ENCODE measurements at places on chromosomes 4 and X.

- no peak for DNase-seq
These were observed 53.2 kb downstream of the FAM9B start for GRCh38 chrX:8980756-8981155.

- no peak for DNase-seq
These were observed 56.6 kb downstream of the AMELX start for GRCh38 chrX:11349661-11350337.

GRCh38 chr4:47498899-47499298 is 13.8 kb downstream of the ATP10D start:
- DNase-seq = no peak

DNA sequence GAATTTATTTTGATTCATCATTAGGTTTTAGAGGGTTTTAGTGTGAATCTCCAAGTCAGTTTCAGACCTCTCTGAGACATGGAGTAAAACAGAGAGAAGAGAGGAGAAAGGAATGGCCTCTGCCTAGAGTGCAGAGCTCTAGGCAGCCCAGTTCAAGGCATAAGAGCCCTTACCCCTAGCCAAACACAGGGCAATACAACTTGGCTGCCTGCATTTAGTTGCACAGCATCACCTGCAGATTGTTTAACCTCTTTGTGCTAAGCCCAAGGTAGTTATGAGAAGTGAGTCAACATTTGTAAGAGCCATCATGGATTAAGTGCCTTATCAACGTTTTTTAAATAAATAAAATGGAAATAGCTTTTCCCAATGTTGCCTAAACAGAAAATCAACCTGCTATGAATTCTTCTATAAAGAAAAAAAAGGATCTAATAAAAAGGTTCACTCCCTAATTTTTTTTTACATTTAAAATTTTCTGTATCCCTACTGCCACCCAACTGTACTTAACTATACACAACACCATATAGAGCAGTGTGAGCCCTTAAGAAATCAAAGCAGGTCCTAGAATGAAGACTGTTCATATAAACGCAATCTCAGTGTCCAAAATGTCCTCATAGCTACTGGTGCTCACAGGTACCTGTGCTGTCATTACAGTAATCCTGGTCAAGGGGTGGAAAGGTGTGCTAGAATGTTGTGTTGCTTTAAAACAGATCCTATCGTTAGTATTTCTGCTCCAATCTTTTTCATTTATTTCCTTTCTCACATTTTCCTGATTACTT is 36.0 kb downstream of the PF4 start:
- no peak for DNase-seq

DNA sequence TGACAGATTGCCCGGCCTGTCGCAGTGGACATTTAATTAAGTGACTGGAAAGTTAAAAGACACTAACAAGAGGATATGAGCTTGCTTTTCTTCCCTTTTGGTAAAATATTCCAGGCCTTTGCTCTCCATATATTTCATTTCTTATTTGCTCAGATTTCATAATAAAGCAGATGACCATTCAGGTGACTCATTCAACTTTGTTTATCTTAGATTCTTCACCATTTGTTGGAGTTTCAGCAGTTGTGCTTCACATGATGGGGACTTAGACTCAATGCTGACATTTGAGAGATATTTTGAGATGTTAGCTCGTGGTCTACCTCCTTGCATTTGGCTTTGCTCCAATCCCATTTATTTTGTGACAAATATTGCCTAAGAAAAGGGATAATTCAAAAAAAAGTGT is 312.2 kb downstream of the ARHGAP24 start:
- no peak for DNase-seq

DNA sequence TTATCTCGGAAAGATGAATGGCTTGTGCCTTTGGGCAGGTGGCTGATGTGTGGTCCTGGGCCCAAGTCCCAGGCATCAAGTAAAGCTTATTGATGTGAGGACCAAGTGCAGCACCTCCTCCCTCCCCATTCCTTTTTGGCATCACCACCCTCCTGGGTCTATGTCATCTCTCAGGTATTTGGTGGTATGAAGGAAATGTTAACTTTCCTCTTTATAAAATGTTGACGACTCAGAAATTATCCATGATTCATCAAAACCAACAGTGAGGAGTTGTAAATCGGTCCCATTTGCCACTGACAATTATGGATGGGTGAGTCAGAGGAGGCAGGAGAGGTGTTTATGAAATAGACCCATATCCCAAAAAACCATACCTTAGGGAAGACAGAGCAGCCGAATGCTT is 229.4 kb upstream of the GATB start:
- DNase-seq = no peak

DNA sequence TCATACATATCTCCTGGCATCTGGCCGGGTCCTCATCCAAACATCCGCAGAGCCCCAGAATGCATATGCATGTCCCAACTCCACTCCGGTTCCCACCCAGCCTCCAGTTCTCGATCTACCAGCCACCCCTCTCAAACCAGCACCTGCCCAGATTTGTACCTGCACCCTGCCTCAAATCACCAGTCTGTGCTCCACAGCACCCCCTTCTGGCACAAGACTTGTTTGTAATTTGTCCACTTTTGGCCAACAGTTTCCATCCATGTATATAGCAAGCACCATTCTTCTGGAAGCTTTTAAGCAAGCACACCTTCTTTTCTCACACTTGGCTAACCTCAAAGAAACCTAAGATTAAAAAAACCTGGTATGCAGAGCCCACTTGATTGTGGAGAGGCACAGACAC is 644.1 kb downstream of the MID1IP1 start:
- peak; percentile 39 for DNase-seq

DNA sequence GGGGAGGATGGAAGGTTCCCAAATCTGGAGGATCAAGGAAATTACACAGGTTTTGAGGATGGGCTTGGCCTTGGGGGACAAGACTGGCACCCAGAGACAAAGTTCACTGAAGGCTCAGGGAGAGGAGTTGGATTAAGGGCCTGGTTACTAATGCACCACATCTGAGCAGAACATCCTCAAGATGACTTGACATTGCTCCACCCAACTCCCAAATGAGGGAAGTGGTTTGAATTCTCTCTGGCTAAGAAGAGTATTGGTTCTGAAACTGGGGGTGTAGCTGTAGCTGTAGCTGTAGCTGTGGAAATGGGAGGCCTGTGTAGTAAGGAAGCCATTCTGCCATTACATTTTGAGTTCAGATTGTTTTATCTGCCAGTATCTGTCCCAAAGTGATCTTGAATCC is 129.4 kb downstream of the RASL11B start:
- no peak for DNase-seq

- no peak for DNase-seq
These were observed 2.9 kb downstream of the PF4 start for GRCh38 chr4:73978886-73979285.

DNA sequence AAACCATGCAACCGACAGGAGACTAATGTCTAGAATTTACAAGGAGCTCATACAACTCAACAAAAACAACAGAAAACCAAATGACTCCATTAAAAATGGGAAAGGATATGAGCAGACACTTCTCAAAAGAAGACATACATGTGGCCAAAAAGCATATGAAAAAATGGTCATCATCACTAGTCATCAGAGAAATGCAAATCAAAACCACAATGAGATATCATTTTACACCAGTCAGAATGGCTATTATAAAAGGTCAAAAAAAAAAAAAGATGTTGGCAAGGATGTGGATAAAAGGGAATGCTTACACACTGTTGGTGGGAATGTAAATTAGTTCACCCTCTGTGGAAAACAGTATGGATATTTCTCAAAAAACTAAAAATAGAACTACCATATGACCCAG is 50.5 kb upstream of the CHRDL1 start:
- no peak for DNase-seq

DNA sequence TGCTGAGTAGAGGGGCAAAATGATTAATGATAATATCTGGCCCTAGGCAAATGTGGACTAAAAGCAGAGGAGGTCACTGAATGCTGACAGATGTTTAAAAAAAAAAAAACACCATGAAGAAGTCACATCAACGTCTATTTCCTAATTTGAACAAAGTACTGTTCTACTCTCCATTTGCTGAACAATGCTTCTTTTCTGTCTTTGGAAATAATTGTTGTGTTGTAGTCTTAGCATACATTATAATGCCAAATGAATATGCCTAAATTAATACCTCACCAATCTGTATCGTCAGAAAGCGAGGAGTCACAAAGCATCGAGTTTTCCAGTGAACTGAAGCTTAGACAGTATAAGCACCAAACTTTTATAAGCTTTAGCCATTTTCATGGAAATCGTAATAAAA is 140.9 kb upstream of the JADE1 start:
- no peak for DNase-seq

DNA sequence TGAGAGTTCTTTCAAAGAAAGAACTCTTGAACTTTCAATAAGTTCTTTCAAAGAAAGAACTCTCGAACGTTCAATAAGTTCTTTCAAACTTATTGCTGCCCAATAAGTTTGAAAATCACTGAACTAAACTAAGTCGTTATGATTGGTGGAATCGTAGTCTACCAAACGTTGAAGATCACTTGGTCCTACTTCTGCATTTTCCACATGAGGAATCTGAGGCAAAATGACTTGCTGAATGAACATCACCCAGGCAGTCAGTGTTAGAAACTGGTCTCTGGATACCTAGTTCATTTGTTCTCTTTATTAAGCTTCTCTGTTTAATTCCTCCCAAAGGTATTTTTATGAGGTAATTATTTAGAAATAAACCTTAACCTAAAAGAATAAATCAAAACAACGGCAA is 7.1 kb upstream of the CNOT6L start:
- DNase-seq = no peak

- DNase-seq = no peak
These were observed 23.4 kb upstream of the HTRA3 start for GRCh38 chr4:8245884-8246833.

GRCh38 chr4:141999446-142000143 is 363.2 kb downstream of the IL15 start:
- DNase-seq = no peak

- DNase-seq = no peak
These were observed 22.3 kb downstream of the RAP1GDS1 start for GRCh38 chr4:98283219-98284189.

DNA sequence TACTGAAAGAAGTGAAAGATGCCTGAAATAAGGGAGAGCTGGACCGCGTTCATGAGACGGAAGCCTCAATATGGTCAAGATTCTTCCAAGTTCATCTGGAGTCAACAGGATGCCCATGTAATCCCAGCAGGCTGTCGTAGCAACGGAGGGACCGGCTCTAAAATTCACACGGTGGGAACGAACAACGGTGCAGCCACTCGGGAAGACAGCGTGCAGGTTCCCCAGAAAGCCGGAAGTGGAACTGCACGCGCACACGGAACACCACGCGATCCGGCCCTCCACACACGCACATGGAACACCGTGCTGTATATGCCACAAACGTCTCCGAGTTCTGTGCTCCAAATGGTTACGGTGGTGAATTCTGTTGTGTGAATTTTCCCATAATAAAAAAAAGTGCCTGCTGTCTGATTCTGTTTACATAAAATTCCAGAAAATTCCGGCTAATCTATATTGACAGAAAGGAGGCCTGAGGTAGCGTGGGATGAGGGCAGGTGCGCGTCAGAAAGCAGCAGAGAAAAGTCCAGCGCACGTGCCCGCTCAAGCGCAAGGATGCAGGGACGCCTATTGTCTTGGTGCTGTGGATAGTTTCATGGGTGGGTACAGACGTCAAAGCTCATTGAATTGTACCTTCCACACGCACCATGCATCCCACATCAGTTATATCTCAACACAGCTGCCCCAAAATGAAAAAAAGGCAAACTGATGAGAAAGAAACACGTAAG is 31.2 kb downstream of the PPP2R3B start:
- no peak for DNase-seq

DNA sequence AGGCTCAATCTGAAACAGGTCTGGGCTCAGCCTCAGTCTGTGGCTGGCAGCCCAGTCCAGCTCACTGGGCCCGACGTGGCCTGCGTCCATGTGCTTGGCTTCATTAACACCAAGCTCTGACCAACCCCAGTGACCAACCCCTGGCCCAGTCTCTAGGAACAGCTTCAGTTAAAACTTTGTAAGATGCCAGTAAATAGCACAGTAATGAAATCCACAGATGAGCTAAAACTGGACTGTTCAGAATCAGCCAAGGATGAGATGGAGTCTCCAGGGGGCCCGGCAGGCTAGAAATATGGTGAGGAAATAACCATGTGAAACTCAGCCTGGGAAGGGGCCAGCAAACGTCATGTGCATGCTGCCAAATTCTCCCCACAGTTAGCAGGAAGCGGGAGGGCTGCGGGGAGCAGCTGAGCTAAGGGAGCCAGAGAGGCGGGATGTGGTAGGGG is 37.1 kb upstream of the XPNPEP2 start:
- DNase-seq = no peak

GRCh38 chrX:26409636-26410035 is 193.7 kb downstream of the MAGEB5 start:
- no peak for DNase-seq

DNA sequence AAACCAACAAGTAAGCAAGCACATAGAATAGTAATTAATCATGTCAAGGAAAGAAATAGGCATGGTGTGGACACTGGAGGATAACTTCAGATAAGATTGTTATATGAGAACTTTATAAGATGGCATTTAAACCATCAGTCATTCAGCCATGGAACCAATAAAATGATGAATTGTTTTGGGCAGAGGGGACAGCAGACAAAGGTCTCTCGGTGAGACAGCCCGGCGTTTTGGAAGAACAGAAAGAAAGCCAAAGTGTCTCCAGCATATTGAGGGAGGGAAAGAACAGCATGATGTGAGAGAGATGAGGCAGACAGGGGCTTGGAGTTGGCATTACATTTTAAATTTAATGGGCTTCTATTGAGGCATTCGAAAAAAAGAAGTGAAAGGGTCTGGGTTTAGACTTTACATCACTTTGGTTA is 883 bp upstream of the PPM1K start:
- DNase-seq = no peak

- DNase-seq = no peak
These were observed 21.0 kb upstream of the THOC2 start for GRCh38 chrX:123753656-123754350.

DNA sequence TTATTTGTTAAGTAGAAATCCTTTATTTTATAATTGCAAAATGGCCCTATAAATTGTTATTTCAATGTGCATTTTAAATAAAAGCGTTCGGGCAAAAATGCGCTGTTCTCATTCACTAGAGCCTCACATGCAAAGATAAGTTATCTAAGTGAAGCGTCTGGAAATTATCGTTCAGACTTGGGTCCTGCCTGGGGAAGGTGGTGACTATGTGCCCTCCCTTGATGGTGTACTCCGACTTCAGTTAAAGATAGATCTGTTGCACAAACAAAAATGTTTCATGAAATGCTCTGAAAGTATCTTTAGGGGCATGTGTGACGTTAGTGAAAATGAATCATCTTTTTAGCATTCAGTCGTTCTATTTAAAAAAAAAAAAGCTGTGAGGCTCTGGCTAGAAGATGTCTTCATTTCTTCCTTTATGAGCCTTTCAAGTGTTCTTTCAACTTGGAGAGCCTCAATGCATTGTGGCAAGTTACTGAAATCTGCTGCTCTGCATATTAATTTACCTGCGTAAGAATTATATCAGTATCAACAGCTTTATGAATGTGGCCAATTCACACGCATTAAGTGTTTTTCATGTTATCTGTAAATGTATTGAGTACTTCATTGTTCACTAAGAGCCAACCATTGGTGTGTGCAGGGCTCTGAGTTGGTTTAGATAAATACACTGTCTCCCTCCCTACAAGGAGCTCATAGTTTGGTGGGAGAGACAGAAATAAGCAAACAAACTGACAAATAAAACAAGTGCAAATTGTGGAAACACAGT is 83.0 kb downstream of the AFF1 start:
- DNase-seq = no peak

All from activated CD4-positive, alpha-beta T cell treated with anti-CD3 and anti-CD28 coated beads, Interleukin-2, amount 50 U/mL, for 4 hours (primary cell).